Stimulated activated CD8-positive, alpha-beta memory T cell treated with anti-CD3 and anti-CD28 coated beads, Interleukin-4, amount 100 ng/mL, for 48 hours (primary cell): ENCODE measurements at places on chromosomes 1 and 21.

DNA sequence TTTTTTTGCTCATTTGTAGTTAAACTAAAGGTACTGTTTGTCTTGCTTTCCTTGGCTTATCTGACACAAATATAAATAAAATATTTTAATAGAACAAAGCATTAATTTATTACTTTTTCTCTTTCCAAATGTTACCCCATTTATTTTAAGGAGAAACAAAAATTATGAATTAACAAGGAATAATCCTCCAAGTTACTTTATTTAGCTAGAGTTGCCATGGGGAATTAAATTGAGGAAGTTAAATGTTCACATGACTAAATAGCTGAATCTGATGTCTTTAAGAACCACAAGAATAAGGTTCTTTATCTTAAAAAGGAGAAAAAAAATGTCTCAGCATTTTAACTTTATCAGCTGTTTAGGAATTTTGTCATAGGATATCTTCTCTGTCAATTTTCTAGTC is 12.3 kb downstream of the ATG4C start:
- DNase-seq: no peak

GRCh38 chr1:107942814-107943213 is 22.2 kb downstream of the VAV3 start:
- DNase-seq: no peak

DNA sequence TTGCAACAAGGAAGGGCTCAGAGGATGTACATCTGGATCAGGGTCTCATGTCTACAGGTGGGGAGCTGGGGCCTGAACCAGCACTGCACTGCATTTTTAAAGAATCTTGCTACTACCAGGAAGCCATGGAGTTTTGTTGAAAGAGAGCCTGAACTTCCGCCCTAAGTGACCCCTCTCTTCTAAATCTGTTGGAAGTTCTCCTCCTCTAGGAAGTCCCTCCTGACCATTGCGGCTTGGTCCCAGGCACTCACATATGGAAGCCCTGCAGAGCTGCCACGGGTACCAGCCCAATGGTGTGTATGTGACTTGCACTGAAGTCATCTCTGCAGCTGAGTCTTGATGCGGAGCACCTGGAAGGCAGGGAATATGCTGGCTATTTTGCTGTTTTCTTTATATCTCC is 192.0 kb upstream of the GALNT2 start:
- no peak for DNase-seq

DNA sequence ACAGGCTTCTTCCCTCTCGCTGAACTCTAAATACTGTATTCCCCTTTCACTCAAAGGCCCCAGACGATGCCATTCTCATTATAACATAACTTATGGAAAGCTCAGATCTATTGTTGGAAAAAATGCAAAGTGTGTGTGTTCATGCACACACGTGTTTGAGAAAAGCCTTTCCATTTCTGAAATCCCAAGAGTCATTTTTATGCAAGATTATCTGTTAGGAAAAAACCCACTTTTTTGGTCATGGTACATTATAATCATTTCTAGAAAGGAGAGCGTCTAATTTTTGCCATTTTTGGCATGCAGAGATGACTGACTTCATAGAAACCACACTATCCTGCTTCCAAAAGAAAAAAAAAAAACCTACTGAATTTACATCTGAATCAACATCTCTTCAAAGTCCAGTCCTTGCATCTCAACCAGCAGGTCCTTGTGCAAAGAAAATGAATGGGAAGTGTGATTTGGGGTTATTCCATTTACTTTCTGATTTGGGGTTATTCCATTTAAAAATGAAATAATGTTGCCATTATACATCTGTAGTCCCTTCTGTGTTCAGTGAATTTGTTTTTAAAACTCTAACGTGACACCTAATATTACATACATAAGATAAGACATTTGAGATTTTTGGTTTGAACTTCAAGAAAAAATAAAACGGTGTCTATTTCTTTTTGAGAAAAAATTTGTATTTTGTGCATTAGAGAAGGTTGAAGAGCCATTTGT is 150.3 kb downstream of the DHRS3 start:
- no peak for DNase-seq

GRCh38 chr1:162256287-162256686 is 120.4 kb downstream of the SPATA46 start:
- no peak for DNase-seq

DNA sequence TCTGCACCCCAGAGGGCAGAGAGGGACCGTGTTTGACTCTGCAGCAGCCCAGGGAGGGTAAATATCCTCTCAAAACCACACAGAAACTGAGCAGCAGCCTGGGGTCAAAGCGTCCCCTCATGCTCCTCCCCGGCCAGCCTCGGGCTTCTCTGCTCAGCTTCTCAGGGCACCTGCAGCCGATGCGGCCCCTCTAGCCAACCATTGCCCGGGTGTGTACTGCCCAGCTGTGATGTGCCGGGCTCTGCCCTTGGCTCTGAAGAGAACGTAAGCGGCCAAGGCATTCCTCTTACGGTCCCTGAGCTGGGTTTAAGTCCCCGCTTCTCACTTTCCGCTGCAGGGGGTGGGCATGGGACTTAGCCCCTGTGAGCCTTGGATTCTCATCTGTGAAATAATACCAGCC is 5.5 kb downstream of the FAM131C start:
- no peak for DNase-seq

GRCh38 chr1:181135815-181136737 is 47.6 kb downstream of the IER5 start:
- no peak for DNase-seq
